ENCODE measurements at places on chromosomes 4 and X.

DNA sequence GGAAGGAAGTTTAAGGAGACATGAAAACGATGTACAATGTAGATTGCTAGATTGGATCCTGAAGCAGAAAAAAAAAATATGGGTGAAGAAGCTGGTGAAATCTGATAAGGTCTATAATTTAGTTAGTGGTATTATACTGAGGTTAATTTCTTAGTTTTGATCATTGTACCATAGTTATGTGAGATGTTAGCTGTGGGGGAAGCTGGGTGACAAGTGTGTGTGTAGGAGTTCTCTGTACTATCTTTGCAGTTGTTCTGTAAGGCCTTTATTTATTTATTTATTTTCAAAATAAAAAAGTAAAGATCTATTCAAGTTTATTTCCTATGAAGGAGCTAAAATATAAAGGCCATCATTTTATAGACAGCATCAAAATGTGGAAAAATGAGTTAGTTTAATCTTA, 12.5 kb upstream of the EXOC1 start:
- no peak for DNase-seq

GRCh38 chrX:43560247-43560946, 95.7 kb upstream of the MAOA start:
- DNase-seq, result no peak

DNA sequence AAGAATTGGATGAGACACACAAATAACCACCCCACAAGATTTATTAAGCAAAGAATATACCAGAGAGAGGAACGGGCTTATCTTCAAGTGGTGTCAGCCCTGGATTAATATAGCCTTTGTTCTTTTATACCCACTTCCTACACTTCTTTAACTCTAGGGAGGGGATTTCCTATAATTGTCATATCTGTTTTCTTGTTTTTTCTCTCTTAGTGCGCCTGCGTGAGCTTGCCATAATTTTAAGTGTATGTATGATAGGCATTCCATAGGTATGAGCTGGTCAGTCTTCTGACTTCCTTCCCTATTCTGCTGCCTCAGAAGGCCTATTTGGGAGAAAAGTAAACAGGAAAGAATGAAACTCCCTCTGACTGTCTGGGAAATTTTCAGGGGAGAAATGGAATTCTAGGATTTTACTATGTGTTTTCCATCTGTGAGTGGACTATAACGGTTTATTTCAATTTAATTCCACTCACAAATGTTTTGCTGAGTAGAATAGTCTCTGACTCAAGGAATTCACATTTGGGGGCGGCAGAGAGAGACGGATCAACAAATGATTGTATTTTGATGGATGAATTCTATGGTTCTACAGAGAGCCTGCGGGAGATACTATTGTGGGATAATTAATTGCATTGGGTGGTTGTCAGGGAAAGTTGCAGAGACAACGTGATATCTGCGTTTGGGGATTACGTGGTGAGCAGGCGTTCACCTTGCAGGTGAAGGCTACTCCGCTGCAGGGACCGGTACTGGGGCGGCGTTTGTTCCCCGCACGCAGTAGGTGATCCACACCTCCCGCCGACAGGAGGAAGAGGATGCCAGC, 626 bp upstream of the CEP135 start:
- no peak for DNase-seq

DNA sequence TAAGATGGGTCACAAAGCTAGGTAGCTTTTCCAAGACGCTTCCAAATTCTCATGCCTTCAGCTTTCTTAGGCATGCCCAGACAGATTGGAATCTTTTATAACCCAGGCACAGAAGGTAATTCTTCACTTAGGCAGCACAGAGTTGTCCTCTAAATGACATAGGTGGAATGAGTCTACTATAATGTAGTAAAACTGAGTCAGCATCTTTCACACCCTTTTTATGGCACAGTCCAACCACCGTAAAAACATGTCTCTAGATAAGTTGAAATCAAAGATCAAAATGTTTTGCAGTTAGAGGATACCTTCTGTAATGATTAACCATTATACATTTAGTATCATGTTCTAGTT, 128.4 kb upstream of the FAT1 start:
- DNase-seq, result no peak

DNA sequence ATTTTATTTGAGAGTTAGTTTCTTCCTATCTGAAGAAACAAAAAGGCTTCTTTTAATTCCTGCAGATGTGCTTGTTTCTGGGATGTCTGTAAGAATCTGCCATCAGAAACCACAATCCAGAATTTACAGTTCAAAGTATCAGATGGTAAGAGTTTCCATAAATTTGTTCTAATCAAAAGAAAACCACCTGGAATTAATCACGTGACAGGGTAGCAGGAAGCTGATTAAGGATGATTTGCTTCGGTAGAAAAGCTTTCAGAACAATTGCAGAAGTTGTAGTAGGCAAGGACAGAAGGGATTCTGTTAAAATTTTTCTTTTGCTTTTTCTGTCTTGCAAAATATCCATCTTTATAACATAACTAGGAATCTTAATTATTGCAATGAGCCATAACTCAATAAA, 1975.1 kb upstream of the AGA start:
- DNase-seq, result no peak

DNA sequence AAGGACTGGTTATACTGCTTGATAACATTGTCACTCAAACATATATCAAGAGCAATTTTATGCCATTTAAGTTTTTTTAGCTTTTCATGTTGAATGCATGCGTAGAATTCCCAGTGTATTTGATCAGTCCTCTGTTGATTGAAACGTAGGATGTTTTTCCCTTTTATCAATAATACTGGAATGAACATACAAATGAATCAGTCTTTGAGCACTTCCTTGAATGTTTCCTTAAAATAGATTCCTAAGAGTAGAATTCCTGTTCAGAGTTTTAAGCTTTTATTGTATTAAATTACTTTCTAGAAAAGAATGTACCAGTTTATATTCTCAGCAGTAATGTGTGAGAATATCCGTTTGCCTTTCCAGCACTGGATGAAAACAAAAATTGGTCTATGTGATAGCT, 37.8 kb downstream of the ADD1 start:
- no peak for DNase-seq

DNA sequence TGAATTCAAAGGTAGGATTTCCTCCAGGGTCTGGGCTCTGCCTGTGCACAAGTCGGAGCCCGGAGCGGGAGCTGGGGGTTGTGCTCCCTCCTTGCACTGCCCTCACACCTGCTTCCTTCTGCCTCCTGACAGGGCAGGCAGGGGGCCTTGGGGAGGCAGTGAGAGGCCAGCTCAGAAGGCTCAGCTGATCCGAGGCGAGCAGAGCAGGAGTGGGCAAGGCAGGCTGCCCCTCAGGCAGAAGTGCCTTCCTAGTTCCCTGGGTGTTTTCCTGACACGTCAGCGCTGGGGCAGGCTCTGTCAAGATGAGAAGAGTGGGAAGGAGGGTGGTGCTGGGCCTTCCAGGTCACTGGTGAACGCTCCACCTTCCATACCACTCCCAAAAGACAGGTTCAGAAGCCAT, 5.5 kb upstream of the IRAK1 start:
- no peak for DNase-seq

- no peak for DNase-seq
Observed at GRCh38 chr4:27094783-27095182, 234.1 kb downstream of the STIM2 start.

GRCh38 chr4:112853662-112854256, 195.7 kb upstream of the ANK2 start:
- no peak for DNase-seq

DNA sequence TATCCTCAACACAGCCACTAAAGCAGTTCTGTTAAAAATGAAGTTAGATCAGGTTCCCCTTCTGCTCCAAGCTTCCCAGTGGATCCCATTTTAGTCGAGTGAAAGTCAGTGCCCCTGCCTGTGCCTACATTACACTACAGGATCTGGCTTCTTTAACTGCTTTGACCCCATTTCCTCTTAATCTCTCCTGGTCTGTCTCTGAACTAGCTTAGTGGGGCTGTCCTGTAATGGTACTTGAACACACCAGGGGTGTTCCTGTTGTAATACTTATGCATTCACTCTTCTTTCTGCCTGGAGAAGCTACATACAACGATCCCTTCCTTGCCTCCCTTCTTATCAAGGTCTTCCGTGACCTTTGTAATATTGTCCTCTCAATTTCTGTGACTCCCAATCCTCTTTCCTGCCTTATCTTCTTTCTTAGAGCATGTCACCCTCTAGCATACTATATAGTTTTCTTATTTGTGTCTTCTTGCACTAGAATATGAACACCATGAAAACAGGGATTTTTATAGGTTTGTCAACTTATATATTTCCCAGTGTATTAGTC, 16.7 kb downstream of the ARSJ start:
- no peak for DNase-seq

GRCh38 chr4:87679449-87680169, 29.5 kb downstream of the DMP1 start:
- DNase-seq, result peak; percentile 72

GRCh38 chr4:173167758-173168395, 734 bp upstream of the GALNT7 start:
- peak; percentile 53 for DNase-seq

DNA sequence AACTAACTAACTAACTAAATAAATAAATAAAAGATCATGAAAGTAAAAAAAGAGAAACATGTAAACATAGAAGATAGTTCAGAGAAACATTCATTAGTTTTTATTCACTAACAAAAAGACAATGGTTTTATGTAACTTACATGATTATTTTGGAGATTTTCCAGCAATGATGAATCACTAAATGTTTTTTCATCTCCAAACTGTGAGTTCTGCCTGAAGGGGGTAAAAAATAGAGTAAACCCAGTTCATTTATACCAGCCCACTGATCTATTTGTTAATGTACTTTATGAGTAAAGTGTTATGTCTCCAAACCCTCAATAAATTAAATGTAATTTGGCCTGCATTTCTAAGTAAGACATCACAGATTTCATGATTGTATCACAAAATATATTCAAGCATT, 101.1 kb downstream of the ATP8A1 start:
- DNase-seq, result no peak

- DNase-seq, result no peak
Observed at GRCh38 chr4:155535802-155536454, 130.7 kb upstream of the GUCY1A1 start.

DNA sequence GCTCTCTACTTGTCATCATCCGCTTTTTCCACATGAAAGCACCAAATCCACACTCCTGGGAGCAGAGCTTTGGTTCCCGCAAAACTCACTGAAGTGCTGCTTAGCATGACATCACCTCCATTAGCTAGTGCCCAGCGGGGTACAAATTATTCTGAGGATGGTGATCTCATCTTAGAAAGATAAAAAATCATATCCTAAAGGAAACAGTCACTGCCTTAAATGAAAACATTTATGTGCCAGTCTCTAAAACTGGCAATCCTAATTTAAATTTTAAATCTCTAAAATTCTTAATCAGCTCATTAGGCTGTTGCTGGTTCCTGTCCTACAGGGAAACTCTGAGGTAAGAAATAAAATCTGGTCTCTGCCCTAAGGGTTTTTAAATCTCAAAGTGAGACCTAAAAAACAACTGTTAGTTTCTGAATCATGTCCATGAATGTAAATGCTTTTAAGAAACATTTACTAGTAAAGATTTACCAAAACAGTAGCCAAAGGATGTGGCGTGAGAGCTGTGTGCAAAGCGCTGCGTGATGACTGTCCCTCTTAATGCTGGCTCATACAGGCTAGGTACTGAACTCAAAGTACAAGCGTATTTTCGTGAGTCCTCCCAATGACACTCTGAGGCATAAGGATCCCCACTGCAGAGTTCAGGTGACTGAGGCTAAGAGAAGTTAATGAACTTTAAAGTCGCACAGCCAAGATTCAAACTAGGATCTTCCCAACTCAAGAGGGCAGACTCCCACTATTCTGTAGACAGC, 4.5 kb downstream of the CASP3 start:
- DNase-seq, result no peak

- DNase-seq, result no peak
Observed at GRCh38 chr4:52853351-52853750, 8.8 kb upstream of the RASL11B start.

All from HEK293T (cell line).